Stimulated activated naive CD4-positive, alpha-beta T cell treated with Interleukin-2 at 50 U/mL for 16 hours (primary cell): ENCODE measurements at places on chromosomes 6 and 20.

- no peak for DNase-seq
Observed at GRCh38 chr20:4063631-4064030, 48.3 kb upstream of the RNF24 start.

- no peak for DNase-seq
Observed at GRCh38 chr20:25195962-25196785, 662 bp downstream of the ENTPD6 start.

GRCh38 chr6:166476061-166476591, 93.4 kb upstream of the MPC1 start:
- no peak for DNase-seq

DNA sequence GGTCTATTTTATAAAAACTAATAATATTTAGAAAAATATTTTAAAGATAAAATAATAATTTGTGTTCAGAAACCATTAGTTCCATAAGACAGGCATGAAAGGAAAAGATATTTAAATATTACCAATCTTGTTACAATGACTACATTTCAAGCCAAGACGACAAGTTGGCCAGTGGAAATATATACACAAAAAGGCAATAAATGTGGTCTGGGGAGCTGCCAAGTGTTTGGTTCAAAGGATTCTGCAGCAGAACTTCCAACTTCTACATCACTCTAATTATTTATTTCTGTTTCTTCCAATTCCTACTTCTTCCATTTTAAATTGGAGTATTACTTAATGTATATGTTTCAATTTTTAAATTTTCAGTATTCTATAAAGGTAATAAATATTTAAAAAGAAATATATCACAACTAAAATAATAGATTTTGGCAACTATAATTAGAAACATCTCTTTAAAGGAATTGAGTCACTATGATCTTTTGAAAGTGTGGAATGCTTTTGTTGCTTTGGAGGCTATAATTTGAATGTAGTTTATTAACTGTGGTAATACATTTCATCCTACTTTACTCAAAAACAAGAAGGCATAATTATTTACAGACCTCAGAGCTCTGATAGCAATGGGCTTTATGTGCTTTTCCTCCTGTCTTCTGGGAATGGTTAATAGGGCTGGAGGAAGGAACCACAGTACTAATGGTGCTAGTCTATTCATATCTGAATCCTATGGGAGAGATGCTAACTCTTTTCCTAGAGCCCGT, 129.7 kb upstream of the FAM184A start:
- no peak for DNase-seq

GRCh38 chr6:84469144-84469543, 241.7 kb upstream of the CEP162 start:
- no peak for DNase-seq

GRCh38 chr6:125950293-125950692, 6.3 kb upstream of the HINT3 start:
- peak; percentile 19 for DNase-seq

DNA sequence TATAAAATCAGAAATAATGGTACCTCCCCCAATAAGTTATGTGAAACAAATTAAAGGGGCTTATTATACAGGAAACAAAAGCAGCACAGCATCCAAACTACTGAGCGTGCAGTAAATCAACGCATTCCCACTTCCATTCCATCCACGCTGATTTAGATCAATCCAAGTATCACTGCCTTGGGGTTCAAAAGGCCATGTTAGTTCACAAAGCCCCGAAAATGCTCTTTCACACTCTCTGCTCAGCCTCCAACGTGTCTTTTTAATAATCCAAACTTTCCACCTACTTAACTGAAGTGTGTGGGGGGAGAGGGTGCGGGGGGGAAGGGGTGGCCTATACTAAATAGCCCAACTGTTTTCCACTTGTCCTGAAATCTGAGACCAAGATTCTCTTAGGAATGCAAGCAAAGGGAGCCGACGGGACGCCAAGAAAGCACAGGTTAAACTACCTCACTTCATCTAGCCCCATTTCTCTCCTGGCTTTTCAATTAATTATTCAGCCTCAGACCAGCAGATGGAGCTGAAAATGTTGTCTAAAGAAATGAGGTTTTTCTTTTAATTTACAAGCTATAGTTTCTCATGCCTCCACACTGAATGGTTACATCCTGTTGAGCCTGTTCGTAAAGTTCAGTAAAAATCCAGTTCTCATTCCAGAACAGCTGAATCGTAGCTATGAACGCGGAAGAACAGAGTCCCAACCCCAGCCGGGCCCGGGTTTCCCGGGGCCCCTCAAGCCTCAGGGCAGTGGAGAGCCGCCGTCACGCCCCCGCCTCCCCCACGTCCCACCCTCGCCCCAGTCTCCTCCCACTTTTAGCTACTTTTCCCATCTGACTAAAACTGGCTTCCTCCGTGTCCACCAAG, 1.0 kb upstream of the NXT1 start:
- peak; percentile 82 for DNase-seq

- no peak for DNase-seq
Observed at GRCh38 chr6:14118091-14118439, 493 bp downstream of the CD83 start.

DNA sequence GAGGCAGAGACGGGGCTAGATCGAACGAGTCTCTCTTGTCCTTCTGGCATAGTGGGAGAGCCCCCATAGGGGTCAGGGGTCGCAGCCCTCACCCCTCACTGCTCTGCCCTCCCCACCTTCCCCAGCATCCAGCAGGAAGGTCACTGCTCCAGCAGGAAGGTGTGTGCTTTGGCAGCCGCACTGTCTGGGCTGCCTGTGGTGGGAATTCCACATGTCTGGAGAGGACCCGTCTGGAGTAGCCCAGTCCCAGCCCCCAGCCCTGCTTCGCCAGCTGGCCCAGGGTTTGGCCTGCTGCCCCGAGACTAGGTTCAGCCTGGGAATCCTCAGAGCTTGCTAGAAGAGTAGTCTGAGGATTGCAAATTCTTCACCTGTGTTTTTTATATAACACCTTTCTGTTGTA, 2.5 kb upstream of the R3HDML start:
- no peak for DNase-seq

DNA sequence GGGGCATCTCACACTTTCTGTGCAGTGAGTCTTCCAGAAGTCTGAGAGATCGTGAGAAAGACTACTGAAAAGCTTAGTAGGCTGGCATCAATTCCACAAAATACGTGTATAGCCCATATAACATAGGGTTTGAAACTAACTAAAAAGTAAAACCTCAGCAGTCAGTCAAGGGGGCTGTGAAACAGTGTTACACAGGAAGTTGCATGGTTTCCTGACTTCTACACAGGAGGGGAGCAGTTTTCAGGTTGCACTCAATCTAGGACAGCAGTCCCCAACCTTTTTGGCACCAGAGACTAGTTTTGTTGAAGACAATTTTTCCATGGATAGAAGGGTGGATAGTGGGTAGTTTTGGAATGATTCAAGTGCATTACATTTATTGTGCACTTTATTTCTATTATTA, 4.7 kb upstream of the LY86 start:
- no peak for DNase-seq

DNA sequence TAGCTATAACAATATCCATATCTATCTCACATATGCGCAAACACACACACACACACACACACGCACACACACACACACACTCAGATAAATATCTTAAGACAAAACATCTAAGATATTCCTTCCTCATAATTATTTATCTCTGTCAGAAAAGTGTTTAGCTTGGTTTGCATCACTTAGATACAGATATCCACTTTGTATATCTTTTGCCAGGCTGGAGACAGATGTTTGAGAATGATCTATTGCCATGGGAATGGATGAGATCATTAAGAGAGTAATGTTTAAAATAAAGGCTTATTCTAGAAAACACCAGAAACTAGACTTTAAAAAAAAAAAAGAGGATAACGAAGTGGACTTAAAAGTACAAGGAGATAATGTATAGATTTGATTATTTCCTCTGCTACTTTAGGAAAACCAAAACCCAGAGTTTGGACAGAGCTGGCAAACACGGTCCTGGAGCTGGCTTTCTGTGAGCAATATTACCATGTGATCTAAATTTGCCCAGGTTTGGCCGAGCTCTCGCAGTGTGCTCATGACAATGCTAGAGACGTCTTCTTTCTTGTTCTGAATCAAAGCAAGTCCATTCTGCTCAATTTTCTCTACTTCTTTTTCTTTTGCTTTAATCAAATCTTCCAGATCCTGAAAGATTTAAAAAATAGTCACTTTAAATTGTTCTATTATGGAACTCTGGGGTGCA, 411.8 kb downstream of the SYNE1 start:
- no peak for DNase-seq
